ENCODE measurements at places on chromosomes 16 and 17. TPM values are rescaled to one million over a fixed set of nuclear protein-coding genes. Genes with fewer than 3 reads are reported as not detected.

MYH2 gene
- polyA plus RNA-seq, result not detected

OTOP3 gene
- not detected for polyA plus RNA-seq

PPY gene
- polyA plus RNA-seq, result not detected

SMIM5 gene
- polyA plus RNA-seq, result 3.1 TPM

KRTAP1-4 gene
- polyA plus RNA-seq, result not detected

KRT222 gene
- polyA plus RNA-seq, result 0.07 TPM

TRPV2 gene
- polyA plus RNA-seq, result 10.6 TPM

MIF4GD gene
- 7.5 TPM for polyA plus RNA-seq

PYY gene
- polyA plus RNA-seq, result 0.06 TPM

DNA sequence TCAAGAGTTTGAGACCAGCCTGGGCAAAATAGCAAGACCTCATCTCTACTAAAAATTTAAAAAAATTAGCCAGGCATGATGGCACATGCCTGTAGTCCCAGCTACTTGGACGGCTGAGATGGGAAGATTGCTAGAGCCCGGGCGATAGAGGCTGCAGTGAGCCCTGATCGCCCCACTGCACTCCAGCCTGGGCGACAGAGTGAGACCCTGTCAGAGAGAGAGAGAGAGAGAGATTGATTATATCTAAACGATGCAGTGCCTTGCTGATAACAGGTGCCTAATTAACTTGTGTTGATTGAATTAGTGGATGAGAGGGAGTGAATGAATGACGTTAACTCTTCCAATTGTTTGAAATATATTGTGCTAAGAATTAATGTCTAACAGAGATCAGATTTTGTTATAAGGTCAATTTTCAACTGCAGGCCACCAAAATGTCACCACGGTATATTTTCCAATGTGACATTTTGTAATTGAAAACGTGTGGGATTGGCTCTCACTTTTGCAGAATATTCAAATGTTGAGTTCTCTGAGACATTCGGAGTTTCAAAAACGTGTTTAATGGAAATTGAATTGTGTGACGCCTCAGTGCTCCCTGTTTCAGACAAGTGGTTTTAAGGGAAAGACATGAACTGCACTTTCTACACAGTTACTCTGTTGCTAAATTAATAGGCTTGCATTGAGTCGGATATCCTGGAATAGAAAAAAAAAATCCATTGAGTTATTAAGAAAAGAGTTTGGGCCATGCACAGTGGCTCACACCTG is 53.6 kb downstream of the ABAT start:
- no peak for DNase-seq
- no peaks in the 10 kb centered on the region for H3K27me3 ChIP-seq
- no peak overlapping the region for H3K27ac ChIP-seq
- no peaks in the 10 kb centered on the region for H3K36me3 ChIP-seq
- H3K4me3 ChIP-seq, result no peak overlapping the region

GRCh38 chr17:47945529-47946508 is 4.4 kb downstream of the PNPO start:
- peaks cover 60% of the 10 kb centered on the region for H3K4me1 ChIP-seq
- no peaks in the 10 kb centered on the region for H3K27me3 ChIP-seq
- peak overlapping the region; percentile 65 for H3K27ac ChIP-seq
- no peak for DNase-seq
- no peaks in the 10 kb centered on the region for H3K36me3 ChIP-seq

DNA sequence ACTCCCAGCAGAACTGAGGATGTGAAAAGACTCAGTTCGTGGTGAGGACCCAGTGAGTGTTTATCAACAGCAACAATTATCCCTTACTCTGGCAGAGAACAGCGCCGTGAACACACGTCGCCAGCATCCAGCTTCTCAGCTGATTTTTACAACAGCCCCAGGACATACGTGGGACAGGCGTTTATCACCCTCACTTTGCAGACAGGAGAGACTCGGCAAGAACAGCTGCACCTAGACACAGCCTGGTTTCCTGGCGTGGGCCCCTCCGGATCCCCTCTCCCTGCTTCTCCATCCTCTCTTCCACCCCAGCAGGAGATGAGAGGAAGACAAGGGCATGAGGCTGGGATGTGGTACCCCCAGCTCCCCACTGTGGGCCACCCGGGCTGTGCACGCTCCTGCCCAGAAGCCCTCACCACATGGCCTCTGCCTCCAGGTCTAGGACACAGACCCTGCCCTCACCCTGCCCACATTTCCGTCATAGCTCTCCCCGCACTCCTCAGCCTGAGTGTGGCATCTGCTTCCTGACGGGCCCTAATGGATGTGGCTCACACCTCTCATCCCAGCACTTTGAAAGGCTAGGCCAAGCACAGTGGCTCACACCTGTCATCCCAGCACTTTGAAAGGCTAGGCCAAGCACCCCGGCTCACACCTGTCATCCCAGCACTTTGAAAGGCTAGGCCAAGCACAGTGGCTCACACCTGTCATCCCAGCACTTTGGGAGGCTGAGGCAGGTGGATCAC is 17.5 kb downstream of the ABR start:
- H3K4me1 ChIP-seq, result peaks cover 7% of the 10 kb centered on the region
- DNase-seq, result no peak
- no peak overlapping the region for H3K4me3 ChIP-seq
- H3K27ac ChIP-seq, result no peak overlapping the region
- H3K36me3 ChIP-seq, result peaks cover 14% of the 10 kb centered on the region

GRCh38 chr17:62098623-62099231 is 33.6 kb upstream of the MED13 start:
- H3K4me1 ChIP-seq, result no peaks in the 10 kb centered on the region
- H3K27ac ChIP-seq, result no peak overlapping the region
- peaks cover 4% of the 10 kb centered on the region for H3K27me3 ChIP-seq
- no peak overlapping the region for H3K4me3 ChIP-seq
- DNase-seq, result no peak

- peaks cover 14% of the 10 kb centered on the region for H3K4me1 ChIP-seq
- no peak for DNase-seq
- no peaks in the 10 kb centered on the region for H3K27me3 ChIP-seq
- no peak overlapping the region for H3K4me3 ChIP-seq
Observed at GRCh38 chr16:4654964-4655590, 30.5 kb downstream of the MGRN1 start.

- no peaks in the 10 kb centered on the region for H3K36me3 ChIP-seq
- no peaks in the 10 kb centered on the region for H3K27me3 ChIP-seq
- H3K4me3 ChIP-seq, result no peak overlapping the region
- H3K27ac ChIP-seq, result no peak overlapping the region
Observed at GRCh38 chr16:85682516-85682915, 6.2 kb downstream of the GINS2 start.

GRCh38 chr17:49312722-49313121 is 49.3 kb downstream of the ZNF652 start:
- no peaks in the 10 kb centered on the region for H3K27me3 ChIP-seq
- H3K27ac ChIP-seq, result no peak overlapping the region
- DNase-seq, result no peak
- H3K4me1 ChIP-seq, result no peaks in the 10 kb centered on the region
- H3K36me3 ChIP-seq, result peaks cover 51% of the 10 kb centered on the region

DNA sequence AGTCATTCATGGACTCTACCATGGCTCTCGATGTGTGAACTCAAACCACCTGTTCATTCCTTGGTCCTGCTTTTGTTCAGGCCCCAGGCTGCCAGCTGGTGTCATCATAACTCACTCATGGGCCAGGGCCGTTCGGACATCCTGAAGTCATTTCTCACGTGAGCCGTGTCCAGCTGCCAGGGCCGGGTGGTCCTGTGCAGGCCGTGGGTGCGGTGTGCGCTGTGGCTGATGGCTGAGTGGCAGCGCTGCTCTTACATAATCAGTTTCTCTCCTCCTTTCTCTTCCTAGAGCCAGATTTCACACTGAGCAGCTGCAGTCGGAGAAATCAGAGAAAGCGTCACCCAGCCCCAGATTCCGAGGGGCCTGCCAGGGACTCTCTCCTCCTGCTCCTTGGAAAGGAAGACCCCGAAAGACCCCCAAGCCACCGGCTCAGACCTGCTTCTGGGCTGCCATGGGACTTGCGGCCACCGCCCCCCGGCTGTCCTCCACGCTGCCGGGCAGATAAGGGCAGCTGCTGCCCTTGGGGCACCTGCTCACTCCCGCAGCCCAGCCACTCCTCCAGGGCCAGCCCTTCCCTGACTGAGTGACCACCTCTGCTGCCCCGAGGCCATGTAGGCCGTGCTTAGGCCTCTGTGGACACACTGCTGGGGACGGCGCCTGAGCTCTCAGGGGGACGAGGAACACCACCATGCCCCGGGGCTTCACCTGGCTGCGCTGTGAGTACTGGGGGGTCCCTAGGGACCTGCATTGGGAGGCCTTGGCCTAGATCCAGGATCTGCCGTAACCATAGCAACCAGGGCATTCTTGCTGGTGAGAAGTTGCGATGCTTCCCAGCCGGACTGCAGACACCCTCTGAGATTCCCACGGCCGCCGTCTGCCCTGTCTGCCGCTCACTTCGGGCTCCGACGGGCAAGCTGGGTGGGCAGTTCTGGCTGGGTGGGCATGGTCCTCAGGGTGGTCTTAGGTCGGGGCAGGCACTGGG is at the start of gene IL34:
Gene IL34 (plus strand): TSS at position 300 of the 982 bp plus-strand sequence. CDS start 389 bp downstream, at position 689.
- H3K4me3 ChIP-seq, result peak within 1 kb of the TSS; percentile 5
- DNase-seq, result no peak
- peak within 1 kb of the TSS; percentile 40 for H3K27ac ChIP-seq
- H3K27me3 ChIP-seq, result no peaks in the 10 kb centered on the region

- H3K4me1 ChIP-seq, result peaks cover 3% of the 10 kb centered on the region
- no peaks in the 10 kb centered on the region for H3K36me3 ChIP-seq
Observed at GRCh38 chr17:6608321-6608720, 32.2 kb downstream of the KIAA0753 start.

- peak; percentile 15 for DNase-seq
Observed at GRCh38 chr17:34703533-34703932, 124.2 kb downstream of the TMEM132E start.

- H3K27me3 ChIP-seq, result peaks cover 31% of the 10 kb centered on the region
- no peak overlapping the region for H3K4me3 ChIP-seq
- H3K4me1 ChIP-seq, result peaks cover 5% of the 10 kb centered on the region
Observed at GRCh38 chr16:49466529-49466831, 92.9 kb downstream of the C16orf78 start.

GRCh38 chr17:55458978-55459377 is 37.3 kb upstream of the MMD start:
- no peaks in the 10 kb centered on the region for H3K4me1 ChIP-seq
- DNase-seq, result no peak
- no peaks in the 10 kb centered on the region for H3K27me3 ChIP-seq
- H3K4me3 ChIP-seq, result no peak overlapping the region

DNA sequence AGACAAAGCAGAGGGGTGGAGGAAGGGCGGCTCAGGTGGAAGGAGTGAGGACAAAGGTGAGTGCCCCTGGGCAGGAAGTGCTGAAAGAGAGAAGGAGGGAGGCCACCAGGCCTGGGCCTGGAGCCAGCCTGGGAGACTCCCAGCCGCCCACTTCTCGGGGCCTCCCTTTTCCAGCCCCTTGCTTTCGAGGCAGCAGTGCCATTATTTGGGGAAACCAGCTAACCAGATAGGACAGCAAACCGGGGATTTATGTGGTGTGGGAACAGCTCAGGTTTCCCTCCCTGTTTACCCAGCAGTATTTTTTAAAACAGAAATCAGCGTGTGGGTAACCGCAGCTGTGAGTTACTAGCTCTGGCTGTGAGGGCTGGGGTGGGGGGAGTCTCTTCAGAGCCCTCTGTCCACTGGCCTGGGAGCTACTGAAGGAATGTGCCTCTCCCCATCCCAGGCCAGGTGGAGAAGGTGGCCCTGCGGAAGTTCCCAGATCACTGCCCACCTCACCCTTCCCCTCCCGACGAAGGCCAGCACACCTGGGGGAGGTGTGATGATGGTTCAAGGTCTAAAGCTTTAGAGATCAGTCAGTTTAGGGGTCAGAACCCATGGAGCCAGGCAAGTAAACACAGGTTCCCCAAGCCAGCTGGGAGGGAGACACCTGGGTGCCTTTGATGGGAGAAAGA is 8.4 kb upstream of the MEOX1 start:
- no peak for DNase-seq
- H3K4me1 ChIP-seq, result peaks cover 6% of the 10 kb centered on the region
- H3K27ac ChIP-seq, result no peak overlapping the region
- H3K36me3 ChIP-seq, result no peaks in the 10 kb centered on the region
- H3K4me3 ChIP-seq, result no peak overlapping the region
- no peaks in the 10 kb centered on the region for H3K27me3 ChIP-seq

DNA sequence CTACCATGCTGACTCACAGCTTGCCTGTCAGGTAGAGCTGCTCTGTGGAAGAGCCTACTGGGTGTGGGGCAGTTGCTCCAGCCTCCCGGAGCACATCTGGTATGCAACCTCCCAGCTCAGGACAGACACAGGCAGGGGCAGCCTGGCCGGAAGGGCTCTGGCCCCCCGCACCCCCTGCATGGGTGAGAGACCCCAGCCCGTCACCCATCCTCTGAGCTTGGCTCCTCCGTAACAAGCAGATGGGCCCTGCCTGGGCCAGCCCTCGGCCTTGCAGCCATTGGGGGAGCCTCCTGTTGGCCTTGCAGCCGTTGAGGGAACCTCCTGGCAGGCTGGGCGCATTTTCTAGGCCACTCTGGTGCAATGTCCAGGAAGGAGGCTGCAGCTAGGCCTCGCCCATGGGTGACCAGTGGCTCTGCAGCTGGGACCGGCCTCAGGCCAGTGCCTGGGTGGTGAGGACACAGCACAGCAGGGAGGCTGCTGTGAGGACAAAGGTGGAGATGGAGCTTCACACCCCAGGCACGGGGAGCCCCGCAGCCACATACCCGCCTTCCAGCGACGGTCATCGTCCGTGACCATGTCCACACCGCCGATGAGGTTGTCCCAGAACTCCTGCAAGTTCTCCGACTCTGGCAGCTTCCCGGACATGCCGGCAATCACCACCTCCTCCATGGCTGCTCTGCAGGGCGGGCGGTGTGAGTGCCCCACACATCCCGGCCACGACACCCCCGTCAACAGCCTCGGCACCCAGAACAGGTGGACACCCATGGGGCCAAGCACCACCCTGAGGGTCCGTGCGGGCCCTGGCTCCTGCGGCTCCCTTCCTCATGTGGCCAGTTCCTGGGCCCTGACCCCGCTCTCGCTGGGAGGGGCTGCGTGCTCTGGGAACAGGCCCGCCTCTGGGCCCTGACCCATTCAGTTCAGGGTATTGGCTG is 2.0 kb downstream of the FASN start:
- peaks cover 28% of the 10 kb centered on the region for H3K36me3 ChIP-seq
- no peak overlapping the region for H3K27ac ChIP-seq
- no peak overlapping the region for H3K4me3 ChIP-seq
- peaks cover 21% of the 10 kb centered on the region for H3K4me1 ChIP-seq

DNA sequence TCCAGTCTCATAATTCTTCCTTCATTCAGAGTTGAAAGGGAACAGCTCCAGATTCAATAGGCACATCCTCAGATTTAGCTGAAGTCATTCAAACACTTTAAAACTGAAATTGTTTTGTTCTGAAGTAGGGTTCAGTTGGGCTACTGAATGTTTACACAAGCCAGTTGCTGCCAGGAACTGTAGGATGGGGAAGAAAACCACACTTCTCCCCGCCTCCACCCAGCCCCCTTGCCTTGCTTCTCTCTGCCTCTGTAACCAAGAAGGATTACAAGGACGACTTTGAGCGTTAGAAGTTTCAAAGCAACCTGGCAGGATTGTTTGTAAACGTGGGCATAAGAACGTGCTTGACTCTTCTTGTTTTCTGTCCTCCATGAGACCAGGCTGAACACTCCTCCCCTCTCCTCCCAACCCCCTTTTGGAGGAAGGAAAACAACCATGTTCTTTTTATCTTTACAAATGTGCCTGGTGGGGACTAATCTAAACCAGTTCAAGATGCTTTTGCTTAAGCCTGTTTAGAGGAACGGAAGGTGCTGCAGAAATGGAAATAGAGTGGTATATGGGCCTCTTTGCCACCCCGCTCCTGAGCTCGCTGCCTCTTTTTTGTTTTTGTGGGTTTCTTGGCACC is 287.9 kb downstream of the FTO start:
- no peaks in the 10 kb centered on the region for H3K27me3 ChIP-seq
- no peaks in the 10 kb centered on the region for H3K36me3 ChIP-seq
- no peak overlapping the region for H3K27ac ChIP-seq
- H3K4me1 ChIP-seq, result peaks cover 5% of the 10 kb centered on the region
- DNase-seq, result no peak

- H3K4me3 ChIP-seq, result peak overlapping the region; percentile 21
- H3K4me1 ChIP-seq, result peaks cover 33% of the 10 kb centered on the region
- no peak for DNase-seq
- H3K27me3 ChIP-seq, result peaks cover 66% of the 10 kb centered on the region
Observed at GRCh38 chr17:49224997-49225337, 5.6 kb downstream of the PHOSPHO1 start.

All from heart right ventricle (tissue), 16 donors.